ENCODE measurements at places on chromosomes 2 and 18.

- no peak for DNase-seq
Observed at GRCh38 chr2:215619022-215619958, 183.4 kb upstream of the FN1 start.

DNA sequence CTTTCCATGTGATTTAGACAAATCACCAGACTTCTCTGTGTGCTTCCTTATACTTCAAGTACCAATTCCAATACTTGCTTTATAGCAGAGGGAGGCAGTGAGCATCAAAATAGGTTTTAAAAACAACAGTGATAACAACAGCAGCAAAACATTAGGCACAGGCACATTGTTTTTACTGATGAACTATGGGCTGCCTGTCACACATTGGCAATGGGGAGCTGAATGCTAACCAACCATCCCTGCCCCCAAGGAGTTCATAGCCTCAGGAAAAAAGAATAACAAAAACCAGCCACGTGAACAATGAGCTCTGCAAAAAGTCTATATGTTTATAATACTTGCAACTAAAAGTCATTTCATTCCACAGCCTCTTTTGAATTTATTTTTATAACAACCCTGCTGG lies 287.9 kb upstream of the TRIB2 start:
- no peak for DNase-seq

DNA sequence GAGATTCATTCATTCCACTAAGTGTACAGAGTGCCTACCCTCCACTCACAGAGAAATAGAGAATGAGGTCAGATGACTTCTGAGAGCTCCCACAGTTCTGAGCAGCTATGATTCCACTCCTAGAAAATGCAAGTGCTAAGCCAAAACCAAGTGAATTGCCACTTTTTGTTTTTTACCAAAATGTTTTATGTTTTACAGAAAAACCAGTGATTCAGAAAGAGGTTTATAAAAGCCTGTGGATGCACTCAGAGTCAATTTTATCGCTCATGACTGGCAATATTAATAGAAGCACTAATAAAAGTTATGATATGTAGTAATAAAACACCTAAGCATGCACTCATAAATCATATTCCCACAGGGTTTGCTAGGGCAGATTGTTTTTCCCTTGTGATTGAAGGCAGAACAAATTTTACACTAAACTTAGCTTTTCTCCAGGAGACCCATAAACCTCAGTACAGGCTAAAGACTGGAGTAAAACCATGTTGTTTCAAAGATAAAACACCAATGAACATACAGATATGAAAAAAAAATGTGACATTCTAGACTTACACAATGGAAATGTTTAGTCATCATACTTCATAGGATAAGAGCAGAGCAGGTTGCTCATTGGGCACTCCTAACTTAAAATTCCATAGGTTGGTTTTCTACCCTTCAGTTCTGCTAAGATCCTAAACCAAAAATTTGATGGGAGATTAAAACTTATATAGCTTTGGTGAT lies 67.5 kb downstream of the PDK1 start:
- DNase-seq, result no peak

GRCh38 chr2:64222351-64222750 lies 78.1 kb upstream of the PELI1 start:
- no peak for DNase-seq

DNA sequence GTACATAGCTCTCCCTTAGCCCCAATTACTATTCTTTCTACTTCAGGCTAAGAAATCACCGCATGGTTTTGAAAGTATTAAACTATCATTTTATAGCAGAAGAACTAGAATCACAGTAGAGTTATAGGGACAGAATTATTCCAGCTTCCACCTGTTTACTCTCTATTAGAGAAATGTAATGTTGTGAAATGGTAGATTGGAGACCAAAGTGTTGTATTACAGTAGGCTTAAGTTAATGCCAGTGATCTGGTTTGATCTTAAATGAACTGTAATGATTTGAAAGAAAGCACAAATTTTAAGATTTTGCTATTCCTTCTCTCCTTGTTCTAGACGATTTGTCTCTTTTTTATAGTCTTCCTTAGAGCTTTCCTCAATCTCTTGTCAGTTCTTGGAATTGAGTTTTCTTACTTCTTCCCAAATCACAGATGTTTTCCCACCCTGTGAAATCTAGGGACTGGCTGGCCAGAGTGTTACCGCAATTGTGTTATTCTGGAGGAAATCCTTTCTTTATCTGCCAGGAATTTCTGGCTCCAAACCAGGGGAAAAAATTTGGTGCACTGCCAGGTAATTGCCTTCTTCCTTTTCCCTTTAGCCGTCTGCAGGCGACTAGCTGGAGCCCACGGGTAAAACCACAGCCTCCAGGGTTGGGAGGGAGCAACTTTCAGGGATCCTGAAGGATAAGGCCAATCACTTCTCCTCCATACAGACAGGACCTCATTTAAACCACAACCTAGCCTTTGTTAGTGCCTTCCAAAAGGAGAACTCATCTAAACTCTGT lies 51.7 kb downstream of the NOP58 start:
- no peak for DNase-seq

DNA sequence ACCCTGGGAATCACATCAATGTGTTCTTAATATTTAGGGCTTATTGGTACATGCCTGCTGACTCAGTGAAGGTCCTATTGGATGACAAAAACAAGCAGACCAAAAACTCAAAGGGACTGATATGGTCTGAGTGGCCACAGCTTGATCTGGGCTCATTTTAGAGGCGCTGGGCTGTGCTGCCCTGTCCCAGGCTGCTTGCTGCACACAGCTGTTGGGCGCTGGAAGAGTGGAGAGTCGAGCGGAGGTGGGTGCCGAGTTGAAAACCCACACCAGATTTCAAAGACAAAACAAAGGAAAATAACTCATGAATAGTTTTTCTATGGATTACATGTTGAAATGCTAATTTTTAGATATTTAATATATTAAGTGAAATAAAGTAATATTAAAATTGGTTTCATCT lies 68.5 kb downstream of the LONRF2 start:
- no peak for DNase-seq

DNA sequence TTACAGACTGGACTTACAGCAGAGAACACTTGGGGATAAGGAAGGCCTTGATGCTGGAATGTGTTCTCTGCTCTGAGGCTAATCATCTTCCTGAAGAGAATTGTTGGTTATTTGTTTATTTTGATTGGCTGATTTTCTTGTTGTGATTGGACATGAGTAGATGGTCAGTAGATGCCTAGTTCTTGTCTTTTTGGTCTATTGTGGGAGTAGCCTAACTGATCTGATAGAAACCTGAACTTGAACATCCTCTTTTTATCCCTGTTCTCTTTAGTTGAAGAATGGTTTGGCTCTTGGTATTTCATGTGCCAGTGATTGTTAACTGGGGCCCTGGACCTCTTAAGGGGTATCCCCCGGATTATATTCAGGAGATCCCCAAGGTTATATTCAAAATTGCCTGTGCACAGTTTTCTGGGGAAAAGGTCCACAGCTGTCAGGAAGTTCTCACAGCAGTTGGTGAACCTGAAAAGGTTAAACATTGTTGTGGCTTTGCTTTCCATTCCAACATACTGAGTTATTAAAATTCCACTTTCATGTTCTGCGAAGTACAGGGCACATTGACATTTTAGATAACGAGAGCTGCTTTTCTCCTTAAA lies 13.6 kb downstream of the TWSG1 start:
- DNase-seq, result no peak

GRCh38 chr2:98020992-98021713 lies 25.4 kb upstream of the TMEM131 start:
- no peak for DNase-seq

- no peak for DNase-seq
Observed at GRCh38 chr2:186551323-186552050, 38.4 kb upstream of the ITGAV start.

GRCh38 chr2:23297112-23297511 lies 87.9 kb upstream of the KLHL29 start:
- no peak for DNase-seq

GRCh38 chr18:13136904-13137669 lies 81.5 kb upstream of the LDLRAD4 start:
- peak; percentile 30 for DNase-seq

DNA sequence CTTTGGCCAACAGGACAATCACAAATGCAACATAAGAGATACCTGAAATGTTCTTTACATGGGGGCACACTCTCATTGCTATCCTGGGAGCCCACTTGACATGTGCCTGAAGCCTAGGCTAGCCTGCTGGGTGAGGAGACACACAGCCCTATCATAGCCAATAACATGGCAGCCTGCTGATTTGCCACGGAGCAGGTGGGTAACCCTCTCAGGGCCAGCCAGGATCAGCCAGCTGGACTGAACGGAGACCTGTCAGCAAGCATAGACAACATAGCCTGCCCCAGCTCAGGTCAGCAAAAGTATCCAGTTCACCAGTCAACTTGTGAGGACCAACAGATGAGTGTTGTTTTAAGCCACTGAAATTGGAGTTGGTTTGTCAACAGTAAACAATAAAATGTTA lies 566.5 kb downstream of the DCDC2C start:
- no peak for DNase-seq

- no peak for DNase-seq
Observed at GRCh38 chr2:150548527-150548926, 61.1 kb upstream of the RND3 start.

GRCh38 chr18:67650686-67651385 lies 134.3 kb upstream of the DSEL start:
- no peak for DNase-seq

DNA sequence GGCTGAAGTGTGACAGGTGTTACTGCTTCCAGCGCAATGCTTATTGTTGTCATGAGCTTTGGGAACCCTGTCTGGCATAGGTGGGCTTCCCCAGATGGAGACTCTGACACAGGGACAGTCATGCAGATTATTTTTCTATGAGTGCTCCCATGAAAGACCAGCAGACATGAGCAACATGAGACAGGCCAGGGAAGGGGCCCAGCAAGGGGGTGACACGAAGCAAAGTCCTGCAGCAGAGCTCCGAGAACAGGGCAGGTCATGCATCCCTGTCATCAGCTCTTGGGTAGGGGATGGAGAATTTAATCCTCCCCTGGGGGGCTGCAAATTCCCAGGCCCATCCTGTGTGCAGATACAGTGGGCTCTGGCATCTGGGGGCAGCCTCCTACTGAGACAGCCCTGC lies 77.4 kb downstream of the CTAGE1 start:
- no peak for DNase-seq

GRCh38 chr2:56191617-56192016 lies 7.8 kb downstream of the CCDC85A start:
- DNase-seq, result no peak

DNA sequence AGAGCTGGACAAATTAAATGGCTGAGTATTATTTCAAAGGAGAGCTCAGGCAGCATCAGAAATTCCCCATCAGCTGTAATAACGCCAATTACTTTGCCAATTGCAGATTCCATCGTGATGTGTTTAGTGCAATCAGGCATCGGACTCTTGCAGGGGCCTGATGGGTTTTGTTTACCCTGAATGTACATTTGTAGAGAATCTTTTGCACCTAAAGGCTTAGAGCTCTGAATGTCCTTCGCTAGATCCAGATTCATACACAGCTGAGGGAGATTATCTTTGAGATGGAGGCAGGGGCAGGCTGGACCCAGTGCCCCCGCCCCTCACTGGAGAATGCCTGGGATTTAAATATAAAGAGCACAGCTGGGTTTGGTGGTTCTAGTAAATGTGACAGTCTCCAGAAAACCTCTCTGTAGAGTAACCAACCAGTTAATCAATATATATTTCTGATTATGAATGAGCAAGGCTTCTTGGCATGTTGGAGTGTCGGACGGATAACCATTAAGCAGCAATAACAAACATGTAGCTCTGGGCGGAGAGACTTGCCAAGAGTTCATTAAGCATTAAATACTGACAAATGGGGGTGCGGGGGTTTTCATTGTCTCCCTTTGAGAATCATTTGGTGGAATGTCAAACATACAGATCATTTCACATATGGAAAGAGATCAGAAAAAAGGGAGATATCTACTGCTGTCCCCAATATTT lies 200.9 kb downstream of the SETBP1 start:
- no peak for DNase-seq

GRCh38 chr18:23114911-23115310 lies 20.4 kb upstream of the CABLES1 start:
- no peak for DNase-seq

DNA sequence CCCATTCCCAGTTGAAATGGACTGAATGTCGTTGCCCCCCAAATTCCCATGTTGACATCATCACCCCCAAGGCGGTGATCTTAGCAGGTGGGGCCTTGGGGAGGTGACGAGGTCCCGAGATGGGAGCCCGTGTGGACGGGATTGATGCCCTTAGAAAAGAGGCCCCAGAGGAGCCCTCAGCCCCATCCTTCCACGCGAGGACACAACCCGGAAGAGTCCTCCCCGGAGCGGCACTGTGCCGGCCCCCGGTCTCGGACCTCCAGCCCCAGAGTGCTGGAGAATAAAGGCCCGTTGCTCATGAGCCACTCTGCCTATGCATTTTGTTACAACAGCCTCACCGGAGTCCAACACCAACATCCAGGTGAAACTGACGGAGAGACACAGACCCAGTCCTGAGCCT lies 30.4 kb upstream of the SALL3 start:
- DNase-seq, result no peak

GRCh38 chr2:135473567-135473966 lies 57.5 kb downstream of the ZRANB3 start:
- DNase-seq, result peak; percentile 24

GRCh38 chr2:44817673-44818335 lies 123.7 kb upstream of the SIX3 start:
- DNase-seq, result no peak

DNA sequence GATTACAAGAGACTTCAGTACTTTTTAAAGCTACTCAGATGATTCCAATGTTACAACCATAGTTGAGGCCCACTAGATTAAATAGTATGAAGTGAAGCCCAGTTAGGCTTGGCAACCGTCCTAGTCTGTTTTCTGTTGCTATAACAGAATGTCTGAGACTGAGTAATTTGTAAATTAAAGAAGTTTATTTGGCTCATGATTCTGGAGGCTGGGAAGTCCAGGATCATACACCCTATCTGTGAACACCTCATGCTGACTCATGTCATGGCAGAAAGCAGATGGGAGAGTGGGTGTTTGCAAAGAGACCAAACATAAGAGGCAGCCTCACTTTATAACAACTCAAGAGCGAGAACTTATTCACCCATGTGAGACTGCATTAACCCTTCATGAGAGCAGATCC lies 63.1 kb downstream of the CCDC150 start:
- no peak for DNase-seq

DNA sequence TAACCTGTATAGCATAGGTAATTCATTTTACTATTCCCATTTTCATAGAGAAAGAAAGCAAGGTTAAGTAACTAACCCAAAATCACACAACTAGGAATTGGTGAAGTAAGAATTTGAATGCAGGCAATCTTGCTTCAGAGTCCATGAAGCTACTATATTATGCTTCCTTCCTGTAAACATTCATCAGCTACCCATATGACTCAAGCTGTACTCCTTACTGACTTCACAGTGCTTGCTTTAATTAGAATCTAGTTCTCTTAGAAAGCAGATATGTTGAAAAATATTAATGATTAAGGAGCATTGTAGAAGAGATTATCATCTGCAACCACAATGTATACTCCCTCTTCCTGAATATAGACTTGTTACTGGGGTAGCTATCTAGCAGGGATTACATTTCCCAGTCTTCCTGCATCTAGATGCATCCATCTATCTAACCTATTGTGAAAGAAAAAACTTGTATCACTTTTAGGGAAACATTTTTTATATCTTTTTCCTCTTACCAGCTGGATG lies 961.6 kb upstream of the CHAC2 start:
- DNase-seq, result no peak
